ENCODE measurements at places on chromosomes 5 and 9.

DNA sequence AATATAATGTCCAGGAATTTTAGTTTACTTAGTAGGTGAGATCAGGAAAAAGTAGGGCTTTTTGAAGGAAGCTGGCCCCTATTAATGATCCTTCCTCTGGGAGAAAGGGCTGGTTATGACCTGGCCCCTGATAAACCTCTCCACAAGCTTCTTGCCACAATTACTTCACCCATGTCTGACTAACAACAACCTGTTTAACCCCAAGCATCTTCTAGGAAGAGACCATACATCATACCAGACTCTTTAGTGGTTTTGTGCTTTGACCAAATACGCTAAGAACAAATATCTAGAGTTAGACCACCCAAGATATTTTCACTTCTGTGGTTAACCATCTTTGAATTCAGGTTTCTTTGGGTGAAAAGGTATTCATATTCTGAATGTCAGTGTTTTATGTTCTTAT, 174.0 kb upstream of the SLC27A6 start:
- DNase-seq = no peak

DNA sequence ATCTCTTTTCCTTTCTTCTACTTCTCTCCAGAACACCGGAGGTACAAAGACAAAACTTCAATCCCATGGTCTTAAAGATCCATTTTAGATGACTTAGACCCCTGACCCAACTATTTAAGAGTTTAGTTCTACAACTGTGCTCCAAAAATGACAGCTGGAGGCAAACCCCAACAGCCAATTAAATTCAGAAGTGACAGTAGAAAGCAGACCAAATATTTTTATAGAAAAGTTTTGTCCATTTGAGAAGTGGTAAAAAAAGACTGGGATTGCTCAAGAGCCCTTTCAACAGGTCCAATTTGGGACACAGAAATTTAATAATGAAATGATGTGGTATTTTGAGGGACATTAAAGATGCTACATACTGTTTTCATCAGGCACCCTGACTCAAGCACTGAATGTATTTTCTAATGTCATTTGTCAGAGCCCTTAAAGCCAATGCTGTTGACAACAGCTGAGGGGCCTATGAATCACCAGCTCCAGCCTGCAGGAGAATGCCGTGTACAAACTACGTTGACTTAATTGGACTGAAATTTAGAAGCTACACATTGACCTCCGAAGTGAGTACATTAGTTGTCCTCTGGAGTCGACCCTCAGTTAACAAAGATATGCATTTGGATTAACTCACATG, 147.5 kb upstream of the PIK3R1 start:
- DNase-seq = no peak

DNA sequence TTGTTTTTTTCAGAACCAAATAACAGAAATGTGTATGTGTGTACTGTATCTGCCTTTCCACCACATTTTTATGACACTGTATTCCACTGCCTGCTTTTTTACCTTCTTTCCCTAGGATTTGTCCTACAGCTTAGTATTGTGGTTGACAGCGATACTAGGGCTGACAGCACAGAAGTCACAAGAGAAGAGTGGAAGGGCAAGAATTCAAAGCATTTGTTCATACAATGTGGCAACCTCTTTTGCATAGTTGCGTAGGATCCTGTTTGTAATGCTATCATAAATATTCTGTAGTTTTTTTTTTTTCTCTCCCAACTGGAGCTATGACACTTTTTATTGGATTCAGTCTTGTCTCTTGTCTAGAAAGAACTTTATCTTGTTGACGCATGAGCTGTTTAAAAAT, 5.6 kb upstream of the BNIP1 start:
- DNase-seq = no peak

GRCh38 chr5:123283031-123283430, 140.2 kb downstream of the CEP120 start:
- no peak for DNase-seq

DNA sequence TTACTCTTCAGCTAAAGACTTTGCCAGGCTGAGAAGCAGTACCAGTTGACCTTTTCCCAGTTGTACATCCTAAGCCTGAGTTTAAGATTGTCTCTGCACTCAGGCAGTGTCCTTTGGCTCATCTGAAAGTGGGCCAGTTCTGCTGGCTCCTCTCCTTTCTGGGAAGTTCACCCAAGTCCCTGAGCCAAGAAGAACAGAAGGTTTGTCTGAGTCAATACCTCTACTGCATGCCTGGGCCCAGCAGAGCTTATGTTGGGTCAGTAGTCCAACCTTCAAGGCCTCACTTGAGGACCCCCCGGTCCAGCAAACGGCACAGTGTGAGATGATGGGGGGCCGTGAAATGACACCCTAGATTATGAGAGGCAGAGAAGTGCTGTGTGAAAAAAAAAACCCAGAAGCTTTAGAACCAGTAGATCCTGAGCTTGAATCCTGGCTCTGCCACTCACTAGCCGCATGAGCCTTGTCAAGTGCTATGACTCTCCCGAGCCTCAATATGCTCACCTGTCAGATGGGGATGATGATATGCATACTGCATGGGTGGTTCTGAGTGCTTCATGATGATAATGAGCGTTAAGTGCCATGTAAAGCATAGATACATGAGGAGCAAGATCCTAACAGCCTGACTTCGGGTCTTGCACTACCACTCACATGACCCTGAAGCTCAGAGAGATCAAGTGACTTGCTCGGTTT, 156.0 kb downstream of the MACROH2A1 start:
- no peak for DNase-seq

GRCh38 chr5:135737701-135738563, 96.5 kb upstream of the SLC25A48 start:
- no peak for DNase-seq

DNA sequence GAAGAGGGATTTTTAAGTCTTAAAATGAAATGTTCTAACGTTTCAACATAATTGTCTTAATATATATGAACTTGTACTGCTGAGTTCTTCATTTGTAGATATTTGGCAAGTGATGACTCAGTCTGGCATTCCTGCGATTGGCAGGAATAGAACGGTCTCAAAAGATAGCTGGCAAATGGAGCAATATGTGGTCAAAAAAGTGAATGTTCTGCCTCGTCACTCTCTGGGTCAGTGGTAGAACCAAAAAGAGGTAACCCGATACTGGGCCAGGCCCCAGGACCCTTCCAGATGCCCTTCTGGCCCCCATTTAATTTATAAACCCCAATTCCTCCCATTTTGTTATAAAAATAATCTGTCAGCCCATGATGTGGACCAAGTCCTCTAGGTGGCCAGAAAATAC, 39.2 kb downstream of the ZNF366 start:
- no peak for DNase-seq

DNA sequence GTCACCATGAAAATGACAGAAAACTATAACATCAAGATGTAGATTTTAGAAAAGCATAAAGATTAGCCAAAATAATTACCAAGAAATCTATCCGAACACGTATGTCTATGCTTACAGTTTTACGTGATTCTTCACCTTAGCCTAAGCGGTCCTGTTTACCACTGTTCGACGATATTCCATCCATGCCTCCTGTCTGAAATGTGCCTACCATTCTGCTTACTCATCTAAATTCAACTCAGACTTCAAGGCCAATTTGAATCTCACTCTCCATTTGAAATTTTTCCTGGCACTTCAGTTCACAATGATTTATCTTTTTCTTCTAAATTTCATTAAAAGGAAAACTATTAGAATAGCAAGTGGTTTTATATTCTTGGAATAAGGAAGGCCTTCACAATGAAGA, 15.4 kb downstream of the ZDHHC21 start:
- DNase-seq = no peak

- no peak for DNase-seq
These were observed 179.2 kb downstream of the FBN2 start for GRCh38 chr5:128358826-128359225.

DNA sequence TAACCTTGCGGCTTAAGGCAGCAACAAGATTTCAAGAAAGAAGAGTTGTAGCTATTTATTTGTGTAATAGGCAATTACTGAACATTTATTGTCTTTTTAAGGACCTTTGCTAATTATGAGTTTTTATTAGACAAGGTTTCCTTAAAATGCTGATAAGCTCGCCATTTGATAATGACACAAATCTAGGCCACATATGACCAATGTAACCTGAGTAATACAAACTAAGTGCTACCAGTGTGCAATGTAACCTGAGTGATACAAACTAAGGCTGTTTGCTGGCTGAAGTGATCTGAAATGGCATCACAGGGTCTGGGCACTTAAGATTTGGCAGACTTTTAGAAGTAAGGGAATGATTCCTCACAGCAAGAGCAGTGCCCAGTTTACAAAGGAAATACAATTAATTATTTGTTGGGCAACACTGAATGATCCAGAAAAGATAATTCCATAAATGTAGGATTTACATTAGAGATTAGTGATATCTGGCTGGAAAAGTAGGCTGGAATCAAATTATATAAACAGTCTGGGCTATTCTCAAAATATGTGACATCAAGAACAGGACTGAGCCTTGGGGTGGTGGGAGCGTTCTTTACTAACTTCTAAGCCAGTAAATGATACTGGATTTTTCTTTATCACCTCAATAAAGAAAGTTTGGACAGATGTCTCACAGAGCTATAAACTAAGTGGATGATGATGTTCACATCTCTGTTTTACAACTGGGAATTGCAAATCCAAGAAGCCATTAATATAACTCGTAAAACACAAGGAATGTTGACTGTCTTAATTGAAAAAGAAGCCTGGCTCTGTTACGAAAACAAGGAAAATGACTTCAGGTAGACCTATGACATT, 54.8 kb downstream of the MRPS27 start:
- DNase-seq = no peak

- DNase-seq = no peak
These were observed 7.3 kb downstream of the CSF1R start for GRCh38 chr5:150078802-150079689.

GRCh38 chr5:52863715-52864290, 76.1 kb downstream of the ITGA1 start:
- DNase-seq = no peak

GRCh38 chr9:105881021-105881420, 186.7 kb downstream of the TMEM38B start:
- DNase-seq = no peak

GRCh38 chr5:125715216-125715615, 708.0 kb upstream of the GRAMD2B start:
- no peak for DNase-seq

DNA sequence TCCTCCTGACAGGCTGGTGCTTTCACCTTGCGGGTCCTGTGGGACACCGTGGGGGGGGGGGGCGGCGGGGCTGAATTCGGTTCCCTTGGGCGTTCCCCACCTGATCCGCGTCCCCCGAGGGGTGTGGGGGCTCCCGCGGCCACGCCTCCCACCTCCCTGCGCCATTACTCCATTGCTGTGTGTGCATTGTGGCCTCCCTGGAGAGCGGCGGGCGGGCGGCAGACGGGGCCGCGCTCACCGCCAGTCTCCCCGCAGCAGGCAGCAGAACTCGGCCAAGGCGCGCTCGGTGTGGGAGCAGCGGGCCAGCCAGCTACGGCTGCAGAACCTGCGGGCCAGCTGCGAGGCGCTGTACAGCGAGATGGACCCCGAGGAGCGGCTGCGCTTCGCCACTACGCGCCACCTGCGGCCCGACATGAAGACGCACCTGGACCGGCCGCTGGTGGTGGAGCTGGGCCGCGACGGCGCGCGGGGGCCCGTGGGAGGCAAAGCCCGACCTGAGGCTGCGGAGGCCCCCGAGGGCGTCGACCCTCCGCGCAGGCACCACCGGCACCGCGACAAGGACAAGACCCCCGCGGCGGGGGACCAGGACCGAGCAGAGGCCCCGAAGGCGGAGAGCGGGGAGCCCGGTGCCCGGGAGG, 145.3 kb downstream of the CACNA1B start:
- peak; percentile 38 for DNase-seq

DNA sequence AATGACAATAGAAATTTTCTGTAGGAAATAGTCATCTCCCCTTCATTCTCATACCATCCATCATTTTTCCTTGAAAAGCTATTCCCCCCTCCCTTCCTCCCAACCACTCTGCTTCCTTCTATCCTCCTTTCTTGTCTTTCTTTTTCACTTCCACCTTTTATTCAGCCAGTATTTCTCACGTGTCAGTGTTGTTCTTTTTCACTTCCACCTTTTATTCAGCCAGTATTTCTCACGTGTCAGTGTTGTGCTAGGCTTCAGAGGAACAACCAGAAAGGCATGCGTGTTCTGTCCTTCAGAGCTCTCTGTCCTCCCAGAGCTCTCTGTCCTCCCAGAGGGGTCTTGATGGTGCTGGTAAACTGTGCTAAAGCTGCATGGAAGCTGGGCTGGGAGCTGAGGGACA, 419.6 kb downstream of the GADD45G start:
- no peak for DNase-seq

GRCh38 chr5:84303315-84303714, 81.4 kb downstream of the EDIL3 start:
- DNase-seq = no peak

DNA sequence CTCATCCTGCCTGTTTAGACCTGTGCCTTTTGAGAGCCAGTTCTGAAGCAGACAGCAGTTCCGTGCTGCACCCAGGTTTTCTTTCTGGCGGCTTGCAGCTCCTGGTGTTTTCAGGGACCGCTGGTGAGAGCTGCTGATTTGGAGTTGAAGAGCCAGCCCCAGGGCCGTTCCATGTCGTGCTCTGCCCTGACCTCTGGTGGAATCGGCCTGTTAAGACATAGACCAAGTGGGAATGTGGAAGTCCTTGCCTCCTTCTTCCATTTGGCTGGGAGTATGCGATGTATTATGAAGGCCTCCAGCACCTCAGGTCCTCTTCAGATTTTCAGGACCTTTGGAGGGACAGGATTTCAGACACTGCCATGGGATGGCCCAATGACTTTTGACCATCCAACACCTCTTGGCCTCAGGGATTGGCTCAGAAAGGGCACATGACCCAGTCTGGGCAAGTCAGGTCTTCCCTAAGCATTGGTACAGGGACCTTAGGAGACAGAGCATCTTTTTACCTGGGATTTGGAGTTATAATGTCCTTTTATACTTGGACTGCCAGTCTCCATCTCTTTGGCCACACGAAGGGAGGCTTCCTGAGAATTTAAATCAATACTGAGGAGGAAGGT, 136.1 kb upstream of the CLINT1 start:
- DNase-seq = peak; percentile 14

DNA sequence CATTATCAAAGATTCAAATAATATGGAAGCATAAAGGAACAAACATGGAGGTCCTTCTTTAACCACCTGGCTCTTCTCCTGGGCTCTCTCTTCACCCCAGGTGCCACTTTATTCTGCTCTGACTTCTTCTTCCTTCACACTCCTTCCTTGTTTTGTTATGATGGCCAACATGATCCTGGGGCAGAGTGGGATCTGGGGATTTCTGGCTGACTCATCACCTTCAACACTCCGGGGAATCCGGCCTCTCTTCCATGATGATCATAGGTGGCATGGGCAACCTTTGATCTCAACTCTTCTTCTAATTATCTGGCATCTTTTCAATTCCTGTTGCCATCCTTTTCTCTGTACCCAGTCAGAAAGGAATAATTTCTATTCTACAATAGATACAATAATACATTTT, 62.1 kb upstream of the TRPC7 start:
- DNase-seq = no peak

DNA sequence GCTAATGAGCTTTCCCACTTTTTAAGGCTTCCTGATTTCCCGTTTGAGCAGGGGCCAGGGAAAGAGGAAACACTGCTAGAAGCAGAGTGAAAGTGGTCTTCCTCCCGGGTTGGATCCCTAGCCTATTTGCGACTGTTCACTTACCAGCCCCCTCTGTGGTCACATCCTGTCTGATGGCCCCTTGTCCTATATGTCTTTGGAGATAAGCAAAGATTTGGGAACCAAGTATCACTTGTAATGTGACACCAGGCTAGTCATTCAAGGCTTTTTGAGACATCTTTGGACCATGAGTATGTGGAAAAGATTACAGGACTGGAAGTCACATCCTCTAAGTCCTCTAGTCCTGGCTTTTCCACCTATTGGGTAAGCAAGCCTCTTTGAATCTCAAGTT, 6.1 kb downstream of the DNAJB5 start:
- DNase-seq = no peak

GRCh38 chr9:90408659-90409058, 234.0 kb downstream of the DIRAS2 start:
- no peak for DNase-seq

Data from DMS79 (cell line).